ENCODE measurements at places on chromosomes 3 and 15.

DNA sequence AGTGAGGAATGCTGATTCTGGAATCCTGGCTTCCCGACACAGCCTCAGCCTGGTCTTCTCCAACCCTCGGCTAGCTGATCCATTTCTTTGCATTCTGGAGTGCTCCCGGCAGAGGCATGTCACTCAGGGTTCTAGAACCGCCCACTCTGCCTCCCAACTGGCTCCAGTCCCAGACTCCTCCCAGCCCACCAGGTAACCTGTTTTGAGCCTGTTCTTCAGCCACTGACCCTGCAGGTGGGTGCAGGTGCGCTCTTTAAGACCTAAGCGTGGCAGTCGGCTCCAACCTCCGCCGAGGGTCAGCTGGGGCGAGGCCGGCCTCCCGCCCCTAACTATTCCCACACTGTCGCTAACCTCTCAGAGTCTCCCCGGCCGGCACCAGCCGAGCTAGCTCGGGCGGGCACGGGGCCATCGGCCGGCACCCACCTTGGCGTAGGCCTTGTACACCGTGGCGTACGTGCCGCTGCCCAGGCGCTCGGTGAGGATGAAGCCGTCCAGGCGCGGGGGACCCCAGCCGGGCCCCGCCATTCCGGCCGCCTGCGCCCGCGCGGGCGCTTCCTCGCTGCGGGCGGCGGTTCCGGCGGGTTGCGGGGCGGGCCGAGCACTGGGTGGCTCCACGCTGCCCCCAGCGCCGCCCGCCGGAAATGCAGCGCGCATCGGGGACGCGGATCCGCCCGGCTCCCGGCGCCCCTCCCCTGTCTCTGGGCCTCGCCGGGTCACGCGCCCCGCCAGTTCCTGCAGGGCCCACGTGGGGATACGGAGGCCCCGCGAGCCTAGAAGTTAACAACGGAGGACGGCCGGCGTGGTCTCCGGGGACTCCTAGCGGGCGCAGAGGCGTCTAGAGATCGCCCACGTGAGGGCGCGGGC, at the start of gene ULK3:
TSS of gene ULK3 (minus strand) at position 576 of the 864 bp plus-strand sequence. CDS start at position 525, 51 bp downstream.
- DNase-seq = peak; percentile 41

- no peak for DNase-seq
Measured at GRCh38 chr3:114052216-114052615, 4.1 kb downstream of the CCDC191 start.

DNA sequence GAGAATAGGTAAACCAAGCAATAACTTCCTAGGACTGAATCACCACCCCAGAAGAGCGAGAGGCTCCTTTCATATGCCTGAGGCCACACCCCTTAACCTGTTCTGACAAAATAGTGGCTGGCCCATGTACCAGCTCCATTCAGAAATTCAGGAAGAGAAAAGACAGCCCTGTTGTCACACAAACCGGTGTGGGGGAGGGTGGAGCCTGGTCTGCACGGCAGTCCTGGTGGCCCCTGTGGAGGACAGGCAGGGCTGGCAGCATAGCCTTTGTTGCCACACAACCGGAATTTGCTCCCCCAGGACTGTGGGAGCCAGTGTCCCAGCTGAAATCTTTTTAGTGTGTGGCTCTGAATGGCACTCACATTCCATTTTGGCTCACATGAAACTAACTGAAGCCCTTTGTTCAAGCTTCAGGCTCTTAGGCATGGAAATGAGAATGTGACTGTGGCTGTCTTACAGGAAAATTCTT, 23.8 kb downstream of the RLBP1 start:
- DNase-seq = no peak

- DNase-seq = no peak
Measured at GRCh38 chr3:56288258-56288657, 180.0 kb downstream of the ERC2 start.

DNA sequence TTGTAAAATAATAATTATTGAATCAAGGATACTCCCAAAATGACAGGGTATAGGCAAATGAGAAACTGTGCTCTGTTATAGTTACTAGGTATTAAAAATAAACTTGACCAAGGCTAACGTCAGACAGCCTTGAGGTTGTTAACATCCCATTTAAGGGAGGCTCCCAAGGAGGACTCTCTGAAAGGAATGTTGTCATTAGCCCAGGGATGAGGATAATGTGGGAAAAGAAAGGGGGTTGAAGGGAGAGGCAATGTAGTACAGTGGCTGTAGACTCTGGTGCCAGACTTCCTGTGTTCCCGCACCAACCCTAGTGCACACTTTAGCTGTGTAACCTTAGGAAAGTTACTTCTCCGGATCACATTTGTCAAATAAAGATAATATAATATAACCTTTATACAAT, 47.0 kb upstream of the RARB start:
- DNase-seq = no peak

- DNase-seq = no peak
Measured at GRCh38 chr15:45458746-45459403, 63.7 kb downstream of the SLC30A4 start.

GRCh38 chr3:35737934-35738706, 98.8 kb downstream of the ARPP21 start:
- no peak for DNase-seq

GRCh38 chr3:44920081-44920480, 45.7 kb downstream of the TGM4 start:
- no peak for DNase-seq

DNA sequence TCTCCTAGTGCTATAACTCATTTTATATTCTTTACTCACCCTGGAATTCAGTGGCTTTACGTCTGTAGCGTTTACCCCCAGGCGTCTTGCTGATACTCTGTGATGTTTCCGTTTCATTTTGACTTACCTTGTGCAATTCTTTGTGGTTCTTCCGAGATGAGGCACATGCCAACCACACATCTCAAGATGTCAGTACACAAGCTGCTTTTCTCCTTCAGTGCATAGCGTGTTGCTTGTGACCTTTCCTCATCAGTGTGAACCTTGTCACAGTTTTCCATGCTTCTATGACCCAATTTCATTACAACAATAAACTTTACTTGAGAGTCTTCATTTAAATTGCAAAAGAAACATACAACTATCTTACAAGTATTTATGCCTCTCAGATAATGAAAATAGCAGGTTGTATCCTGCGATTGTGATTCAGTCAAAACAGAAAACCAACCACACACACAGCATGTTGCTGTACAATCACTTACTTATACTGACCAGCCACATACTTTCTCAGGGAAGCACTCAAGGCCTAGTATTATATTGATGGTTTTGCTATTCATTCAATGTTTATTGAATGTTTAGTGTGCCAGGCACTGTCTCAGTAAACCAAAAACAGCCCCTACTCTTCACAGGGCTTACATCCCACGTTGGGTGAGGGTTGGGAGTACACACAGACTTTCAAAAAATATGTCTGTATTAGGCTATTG, 4.6 kb upstream of the TBL1XR1 start:
- no peak for DNase-seq

- no peak for DNase-seq
Measured at GRCh38 chr3:102060814-102061213, 211.5 kb downstream of the NFKBIZ start.

GRCh38 chr3:185717627-185718402, 107.0 kb downstream of the IGF2BP2 start:
- no peak for DNase-seq

DNA sequence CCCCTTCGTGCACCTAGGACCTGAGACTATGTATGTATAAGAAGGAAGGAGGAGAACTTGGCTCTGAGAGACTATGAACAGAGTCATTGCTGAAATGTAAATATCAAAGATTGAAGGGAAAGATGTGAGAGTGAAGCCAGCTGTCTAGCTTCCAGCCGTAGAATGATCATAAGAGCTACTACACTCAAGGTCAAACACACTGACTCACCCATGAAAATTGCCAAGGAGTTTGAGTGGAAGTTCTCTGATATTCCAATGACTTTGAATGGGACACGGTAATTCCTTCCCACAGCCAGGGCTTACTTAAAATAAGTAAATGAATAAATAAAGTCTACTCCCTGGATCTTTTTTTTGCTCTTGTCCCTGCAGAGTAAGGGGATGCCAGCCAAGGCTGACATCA, 398.9 kb upstream of the TPRG1 start:
- peak; percentile 61 for DNase-seq

DNA sequence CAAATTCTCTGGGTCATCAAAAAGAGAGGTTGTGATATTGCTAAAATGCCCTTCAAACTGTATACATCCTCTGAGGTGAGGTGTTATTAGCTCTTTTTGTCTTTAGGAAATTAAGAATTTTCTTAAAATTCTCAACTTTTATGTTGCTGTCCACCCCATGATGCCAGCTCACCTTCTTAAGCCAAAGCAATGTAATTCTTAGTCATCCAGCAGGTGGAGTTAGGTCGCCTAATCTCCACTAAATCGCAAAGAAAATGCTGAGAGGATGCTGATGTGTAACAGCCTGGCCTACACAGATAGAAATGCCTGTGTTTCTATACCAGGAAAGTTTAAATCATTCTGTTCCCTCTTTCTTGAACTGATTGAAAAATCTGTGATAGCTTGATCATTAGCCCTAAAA, 770.2 kb upstream of the ALCAM start:
- peak; percentile 12 for DNase-seq

- no peak for DNase-seq
Measured at GRCh38 chr3:189118896-189119295, 52.9 kb upstream of the TPRG1 start.

DNA sequence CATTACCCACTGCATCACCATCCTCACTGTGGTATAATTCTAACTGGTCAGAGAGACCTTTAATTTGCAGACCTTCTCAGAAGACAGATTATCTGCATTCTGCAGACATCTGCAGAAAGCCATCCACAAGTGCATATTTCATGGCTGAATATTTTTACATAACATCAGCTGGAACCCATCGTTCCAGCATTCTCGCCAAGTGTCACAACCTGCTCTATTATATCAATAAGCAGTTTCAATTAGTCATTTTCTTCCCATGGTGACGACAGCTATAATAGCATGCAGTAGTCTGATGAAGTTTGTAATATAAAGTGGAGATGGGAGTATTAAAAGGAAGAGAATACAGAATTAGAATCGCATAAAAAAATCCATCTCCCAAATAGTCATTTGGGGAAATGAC, 334.7 kb downstream of the FHIT start:
- no peak for DNase-seq

- no peak for DNase-seq
Measured at GRCh38 chr3:60758171-60758570, 493.1 kb downstream of the FHIT start.

DNA sequence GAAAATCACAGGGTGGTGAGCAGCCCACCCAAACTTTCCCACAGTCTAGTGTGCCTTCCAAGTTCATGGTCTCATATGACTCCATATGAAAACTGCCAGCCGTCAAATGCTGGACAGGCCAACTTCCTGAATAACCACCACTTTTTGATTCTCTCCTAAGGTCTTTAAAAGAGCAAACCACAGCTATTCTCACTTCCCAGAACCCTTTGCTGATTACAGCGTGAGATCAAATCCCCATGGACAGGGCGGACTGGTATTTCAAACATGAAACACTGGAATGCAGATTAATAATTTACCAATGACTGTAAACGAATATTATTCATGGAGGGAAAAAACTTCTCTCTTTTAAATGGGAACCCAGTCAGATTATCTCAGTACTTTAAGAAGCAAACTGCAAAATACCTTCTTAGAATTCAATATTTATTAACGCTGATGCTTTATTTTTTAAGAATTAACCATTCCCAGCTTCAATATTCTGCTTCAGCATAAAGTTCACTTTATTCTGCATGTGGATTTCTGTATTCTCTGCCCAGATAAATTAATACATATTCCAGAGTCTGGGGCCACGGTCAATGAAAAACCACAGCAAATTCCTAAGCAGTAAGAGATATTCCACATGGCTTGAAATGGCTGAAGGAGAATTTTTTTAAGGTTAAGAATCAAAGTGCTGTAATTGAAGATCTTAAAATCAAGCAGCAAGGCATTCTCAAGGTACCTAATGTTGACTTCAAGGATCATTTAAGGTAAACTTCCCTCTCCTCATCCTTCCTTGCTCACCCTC, 42.9 kb downstream of the MYO1E start:
- DNase-seq = peak; percentile 67

DNA sequence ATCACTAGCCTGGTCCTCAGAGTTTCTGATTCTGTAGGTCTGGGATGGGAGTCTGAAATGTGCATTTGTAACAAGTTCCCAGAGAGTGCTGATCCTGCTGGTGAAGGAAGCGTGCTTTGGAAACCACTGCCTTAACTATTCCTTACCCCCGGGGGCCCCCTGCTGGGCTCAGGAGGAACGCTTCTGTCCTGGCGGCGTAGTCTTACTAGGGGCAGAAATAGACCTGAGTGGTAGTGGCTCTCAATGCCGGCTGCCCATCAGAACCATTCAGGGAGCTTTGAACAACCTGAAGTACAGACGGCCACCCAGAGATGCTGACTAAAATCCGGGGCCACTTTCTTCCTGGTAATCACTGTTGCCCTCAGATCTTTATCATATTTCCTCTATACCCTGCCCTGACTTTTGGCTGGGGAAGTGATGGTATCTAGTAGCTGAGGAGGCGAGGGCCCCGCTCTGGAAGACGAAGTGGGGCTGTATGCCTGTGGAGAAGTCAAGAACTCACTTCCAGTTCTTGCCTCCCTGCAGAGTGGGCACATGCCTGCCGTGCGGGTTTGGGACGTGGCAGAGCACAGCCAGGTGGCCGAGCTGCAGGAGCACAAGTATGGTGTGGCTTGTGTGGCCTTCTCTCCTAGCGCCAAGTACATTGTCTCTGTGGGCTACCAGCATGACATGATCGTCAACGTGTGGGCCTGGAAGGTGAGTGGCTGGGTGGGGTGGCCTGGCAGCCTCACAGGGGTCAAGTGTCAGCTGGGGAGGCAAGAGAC, 16.3 kb upstream of the JMJD7 start:
- DNase-seq = peak; percentile 66

GRCh38 chr3:195907934-195908693, at the start of gene TNK2:
Gene TNK2, minus strand, starts transcription at chr3:195908551. Its CDS starts 19,963 bp downstream, at chr3:195888588.
- DNase-seq = no peak

DNA sequence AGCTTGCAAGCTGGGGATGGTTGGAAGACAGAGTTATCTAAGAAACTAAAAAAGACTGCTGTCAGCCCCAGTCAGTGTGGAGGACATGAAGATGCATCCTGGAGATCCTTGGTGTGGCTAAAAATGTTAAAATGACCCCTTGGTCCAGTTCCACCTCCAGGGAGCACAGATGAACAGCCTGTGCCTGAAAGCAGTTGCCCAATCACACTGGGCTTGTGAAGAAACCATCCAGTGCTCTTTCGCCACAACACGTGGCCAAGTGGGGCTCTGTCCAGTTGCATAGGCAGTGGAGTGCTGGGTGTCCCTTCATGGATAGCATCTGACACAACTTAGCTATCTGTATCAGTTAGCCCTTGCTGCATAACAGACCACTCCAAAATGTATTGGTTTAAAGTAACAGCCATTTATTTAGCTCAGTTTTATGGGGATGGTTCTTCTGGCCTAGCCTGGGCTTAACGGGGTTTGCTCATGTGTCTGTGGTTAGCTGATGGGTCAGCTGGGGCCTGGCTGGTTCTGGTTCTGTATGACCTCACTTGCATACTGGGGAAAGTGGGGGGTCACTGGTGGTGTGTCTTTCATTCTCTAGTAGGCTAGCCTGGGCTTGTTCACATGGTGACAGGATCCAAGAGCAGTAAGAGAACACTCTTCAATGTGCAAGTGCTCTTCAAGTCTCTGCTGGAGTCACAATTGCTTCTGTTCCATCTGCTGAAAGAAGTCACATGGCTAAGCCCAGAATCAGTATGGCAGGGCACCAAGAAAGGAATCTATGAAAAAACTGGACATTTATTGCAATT, 226.2 kb downstream of the PDCD6IP start:
- no peak for DNase-seq

Measured in AG09319 (cell line).